ENCODE measurements at places on chromosomes 1 and 21.

DNA sequence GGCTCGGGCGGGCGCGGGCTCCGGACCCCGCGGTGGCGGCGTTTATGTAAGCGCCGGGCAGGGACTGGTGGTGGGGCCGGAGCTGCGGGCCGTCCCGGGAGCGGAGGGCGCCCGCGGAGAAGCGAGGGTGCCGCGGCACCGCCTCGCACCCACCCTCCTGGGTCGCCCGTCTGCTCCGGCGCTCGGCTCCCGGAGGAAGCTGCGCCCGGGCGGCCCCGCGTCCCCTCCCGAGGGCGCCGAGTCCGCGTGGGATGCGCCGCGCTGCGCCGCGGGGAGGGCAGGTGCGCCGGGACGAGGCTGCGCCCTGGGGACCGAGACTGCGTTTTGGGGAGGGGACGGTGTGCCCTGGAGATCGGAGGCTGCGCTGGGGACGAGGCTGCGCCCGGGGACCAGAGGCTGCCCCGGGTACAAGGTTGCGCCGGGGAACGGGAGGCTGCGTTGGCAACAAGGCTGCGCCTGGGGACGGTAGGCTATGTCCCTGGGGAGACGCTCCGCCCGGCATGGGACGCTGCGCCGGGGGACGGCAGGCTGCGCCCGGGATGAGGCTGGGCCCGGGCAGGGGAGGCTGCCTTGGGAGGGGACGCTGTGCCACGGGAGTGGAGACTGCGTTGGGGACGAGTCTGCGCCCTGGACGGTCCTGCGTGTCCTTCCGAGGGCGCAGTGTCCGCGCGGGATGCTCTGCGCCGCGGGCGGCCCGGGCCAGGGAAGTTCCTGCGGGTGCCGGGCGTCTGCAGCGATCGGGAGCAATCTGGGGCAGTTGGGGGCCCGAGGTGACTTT is 627 bp downstream of the ADARB1 start:
- DNase-seq = peak; percentile 16

- no peak for DNase-seq
Measured at GRCh38 chr21:37558676-37559211, 192.2 kb downstream of the DYRK1A start.

DNA sequence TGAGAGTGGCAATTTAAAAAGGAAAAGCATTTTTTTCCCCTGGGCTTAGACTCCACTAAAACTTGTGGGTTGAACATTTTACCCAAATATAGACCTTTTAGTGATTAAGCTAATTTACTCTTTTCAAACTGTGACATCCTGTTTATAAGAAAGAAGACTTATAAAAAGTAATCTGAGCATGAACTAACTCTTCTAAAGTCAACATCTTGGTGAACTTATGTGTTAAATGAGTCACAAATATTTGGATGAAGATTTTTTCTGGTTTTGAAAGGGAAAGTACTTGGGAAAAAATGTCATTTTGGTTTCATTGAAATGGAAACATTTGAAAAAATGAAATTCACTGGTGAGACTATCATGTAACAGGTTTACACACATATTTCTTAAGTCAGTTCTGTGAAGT is 109.8 kb downstream of the KCNK2 start:
- DNase-seq = no peak

- no peak for DNase-seq
Measured at GRCh38 chr1:36068866-36069265, 15.0 kb upstream of the TEKT2 start.

DNA sequence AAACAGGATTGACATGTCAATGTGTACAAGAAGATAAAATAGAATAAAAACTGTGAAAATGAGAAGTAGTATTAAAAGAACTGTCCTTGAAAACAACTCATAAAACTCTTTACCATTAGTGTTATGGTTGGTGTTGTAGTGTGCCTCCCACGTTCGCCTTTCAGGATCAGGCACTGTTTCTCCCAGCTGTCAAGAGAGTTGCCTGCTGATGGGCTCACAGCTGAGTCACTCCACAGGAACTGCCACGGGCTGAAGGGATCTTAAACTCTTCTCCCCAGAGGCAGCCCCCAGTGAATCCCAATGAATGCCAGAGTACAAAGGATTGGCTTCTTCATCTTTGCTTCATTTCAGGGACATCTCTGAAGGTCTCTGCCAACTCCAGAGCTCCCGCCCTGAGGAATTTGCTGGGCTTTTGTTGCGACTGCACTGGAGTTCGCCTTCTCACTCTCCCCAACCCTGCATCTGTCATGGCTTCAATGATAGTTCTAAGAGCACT is 119.6 kb downstream of the ADGRL2 start:
- DNase-seq = no peak

- no peak for DNase-seq
Measured at GRCh38 chr1:10869933-10870332, 73.5 kb upstream of the CASZ1 start.

GRCh38 chr1:231584921-231585320 is 41.7 kb upstream of the DISC1 start:
- DNase-seq = no peak

GRCh38 chr1:32464191-32464715 is 619 bp upstream of the ZBTB8B start:
- peak; percentile 74 for DNase-seq

DNA sequence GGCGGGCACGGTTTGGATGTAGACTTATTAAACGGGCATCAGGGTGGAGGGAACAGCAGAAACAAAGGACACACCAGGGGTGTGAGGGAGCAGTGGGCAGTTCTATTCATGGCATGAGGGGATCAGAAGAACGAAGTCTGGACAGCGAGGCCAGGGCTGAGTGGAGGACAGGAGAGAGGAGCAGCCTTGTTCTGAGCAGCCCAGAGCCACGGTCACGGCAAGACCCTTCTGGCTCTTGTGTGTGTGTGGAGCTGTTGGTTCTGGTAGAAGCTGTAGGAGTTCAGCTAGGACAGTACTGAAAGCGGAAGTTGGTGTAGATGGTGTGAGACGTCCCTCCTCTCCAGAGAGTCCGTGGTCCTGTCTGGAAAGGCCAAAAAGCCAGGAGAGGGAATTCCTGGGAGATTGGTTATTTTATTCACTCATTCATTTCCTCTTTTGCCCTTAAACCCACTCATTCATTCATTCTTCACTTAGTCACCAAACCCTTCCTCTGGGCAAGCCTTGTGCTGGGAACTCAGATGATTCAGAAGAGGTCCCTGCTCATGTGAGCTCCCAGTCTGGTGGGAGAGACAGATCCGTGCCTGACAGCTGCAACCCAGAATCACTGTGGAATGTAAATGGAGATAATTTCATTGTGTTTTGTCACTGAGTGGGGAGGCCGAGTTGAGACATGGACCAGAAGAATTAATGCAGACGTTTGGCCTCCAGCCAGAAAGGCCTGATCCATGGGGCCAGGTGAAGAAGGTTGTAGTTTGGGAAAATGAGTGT is 4.1 kb upstream of the ACOT11 start:
- peak; percentile 82 for DNase-seq

- no peak for DNase-seq
Measured at GRCh38 chr1:61606448-61607312, 118.3 kb downstream of the TM2D1 start.

GRCh38 chr1:145985502-145986439 is 10.6 kb downstream of the TXNIP start:
- peak; percentile 31 for DNase-seq
